ENCODE measurements at places on chromosomes 7 and 10.

- DNase-seq = no peak
These were observed 104.3 kb downstream of the UBE2H start for GRCh38 chr7:129848436-129848835.

DNA sequence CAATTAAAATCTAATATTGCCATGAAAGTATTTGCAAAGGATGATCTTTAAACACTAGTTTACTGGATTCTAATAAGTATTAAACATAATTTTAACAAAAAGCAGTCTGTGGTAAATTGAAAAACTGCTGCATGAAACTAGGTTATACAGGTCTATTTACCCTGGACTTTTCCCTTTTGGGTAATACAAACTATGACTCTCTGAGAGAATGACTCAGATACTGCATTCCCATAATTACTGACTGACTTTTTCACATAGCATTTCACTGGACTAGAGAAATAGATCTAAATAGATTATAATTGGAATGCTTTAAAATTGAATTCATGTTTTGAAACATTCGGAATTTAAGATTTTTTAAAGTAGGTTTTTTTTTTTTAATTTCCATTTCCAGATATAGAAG, 395.7 kb downstream of the THSD7A start:
- no peak for DNase-seq

GRCh38 chr10:34491678-34492077, 323.4 kb downstream of the PARD3 start:
- DNase-seq = no peak

- no peak for DNase-seq
These were observed 699 bp downstream of the CLIP2 start for GRCh38 chr7:74289659-74290552.

GRCh38 chr7:38429057-38429456, 155.6 kb upstream of the TARP start:
- no peak for DNase-seq

GRCh38 chr7:77753173-77753572, 45.1 kb downstream of the TMEM60 start:
- DNase-seq = no peak

DNA sequence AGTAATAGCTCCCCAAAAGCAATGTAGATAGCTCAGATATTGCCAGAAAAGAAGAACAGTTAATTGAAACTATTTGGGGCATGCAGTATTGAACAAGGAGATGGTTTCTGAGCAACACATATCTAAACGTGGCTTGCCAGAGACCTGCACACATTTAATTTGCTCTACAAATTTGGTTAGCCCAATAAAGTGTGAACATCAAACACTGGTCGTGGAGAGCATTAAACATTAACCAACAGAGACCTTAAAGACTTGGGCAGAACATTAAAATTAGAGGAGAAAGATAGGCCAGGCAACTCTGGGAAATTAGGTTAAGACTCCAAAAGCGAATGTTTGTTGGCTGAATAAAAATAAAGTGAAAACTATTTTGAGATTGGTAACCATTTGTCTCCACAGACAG, 61.6 kb upstream of the ARID5B start:
- no peak for DNase-seq

DNA sequence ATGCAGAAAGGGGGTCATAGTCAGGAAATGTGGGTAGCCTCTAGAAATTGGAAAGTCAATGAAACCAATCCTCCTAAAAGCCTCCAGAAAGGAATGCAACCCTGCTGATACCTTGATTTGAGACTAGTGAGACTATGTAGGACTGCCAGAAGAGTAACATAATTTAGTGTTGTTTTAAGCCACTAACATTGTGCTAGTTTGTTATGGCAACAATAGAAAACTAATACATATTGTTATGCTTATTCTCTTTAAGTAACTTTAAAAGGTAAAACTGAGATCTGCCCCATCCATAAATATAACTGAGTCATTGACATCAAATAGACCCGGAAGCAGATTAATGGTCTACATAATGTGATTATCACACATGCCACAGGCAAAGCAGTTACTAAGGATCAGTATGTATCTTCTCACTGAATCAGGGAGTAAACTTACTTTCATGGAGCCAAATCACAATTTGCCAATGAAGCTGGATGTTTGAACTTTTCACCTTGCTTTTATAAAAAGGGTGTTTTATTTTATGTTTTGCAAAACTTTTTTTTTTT, 146.4 kb upstream of the TMEM106B start:
- no peak for DNase-seq

GRCh38 chr10:77045085-77045484, 592.5 kb downstream of the KCNMA1 start:
- no peak for DNase-seq

- DNase-seq = no peak
These were observed 12.8 kb upstream of the DNAAF5 start for GRCh38 chr7:713488-714230.

- no peak for DNase-seq
These were observed 192.4 kb downstream of the SDK1 start for GRCh38 chr7:3493499-3493898.

GRCh38 chr10:110613341-110613995, 30.7 kb upstream of the RBM20 start:
- DNase-seq = no peak

DNA sequence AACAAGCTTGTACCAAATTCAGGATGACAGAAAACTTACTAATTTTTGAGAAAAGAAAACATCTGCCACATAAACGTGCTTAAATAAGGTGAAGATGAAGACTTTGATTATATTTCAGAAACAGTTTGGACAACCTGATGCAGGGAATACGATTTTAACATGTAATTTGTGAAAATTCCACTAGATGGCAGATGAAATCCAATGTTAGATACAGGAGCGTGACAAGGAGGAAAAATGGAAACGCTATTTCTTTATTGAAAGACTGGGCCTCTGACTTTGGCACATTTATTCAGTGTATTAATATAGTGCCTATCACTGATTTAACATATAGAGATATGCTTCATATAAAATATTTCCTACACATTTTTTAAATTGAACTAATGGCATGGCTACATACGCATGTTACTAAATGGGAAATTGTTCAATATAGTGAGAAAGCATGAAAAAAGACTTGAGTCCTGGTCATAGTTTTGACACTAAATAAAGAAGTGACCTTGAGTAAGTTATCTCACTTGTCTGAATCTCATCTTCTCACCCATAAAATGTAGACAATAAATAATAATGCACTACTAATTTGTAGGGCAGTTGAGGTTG, 60.7 kb downstream of the CD36 start:
- no peak for DNase-seq

DNA sequence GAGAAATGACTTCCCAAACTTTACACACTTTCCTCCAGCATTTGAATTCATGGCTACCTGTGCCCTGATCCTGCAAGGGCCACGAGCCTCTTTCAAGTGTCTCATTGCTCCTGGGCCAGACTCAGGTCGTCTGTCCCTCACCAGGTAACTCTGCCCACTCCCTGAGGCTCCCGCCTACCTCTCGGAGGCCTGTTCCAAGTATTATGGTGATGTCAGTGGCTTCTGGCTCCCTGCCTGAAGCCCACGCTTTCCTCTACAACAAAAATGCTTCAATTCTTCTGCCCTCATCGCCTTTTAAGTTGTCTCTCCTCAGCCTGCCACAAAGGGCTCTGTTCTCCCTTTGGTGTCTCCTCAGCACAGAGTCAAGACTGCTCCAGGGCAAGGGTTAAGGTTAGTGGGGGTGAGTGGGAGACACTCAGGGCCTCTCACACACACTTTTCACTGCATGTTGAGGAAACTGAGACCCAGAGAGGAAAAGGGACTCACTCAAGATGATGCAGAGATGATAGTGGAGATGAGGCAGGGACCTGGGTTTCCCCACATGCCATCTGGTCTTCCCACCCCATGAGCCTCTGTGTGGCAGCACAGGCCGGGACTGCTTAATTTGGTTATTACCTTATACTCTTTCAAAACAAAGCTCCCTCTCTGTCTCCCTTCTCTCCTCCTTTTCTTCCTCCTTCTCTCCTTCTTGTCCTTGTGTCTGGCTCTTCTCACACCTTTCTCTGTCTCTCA, 28.3 kb upstream of the EGR2 start:
- DNase-seq = no peak

DNA sequence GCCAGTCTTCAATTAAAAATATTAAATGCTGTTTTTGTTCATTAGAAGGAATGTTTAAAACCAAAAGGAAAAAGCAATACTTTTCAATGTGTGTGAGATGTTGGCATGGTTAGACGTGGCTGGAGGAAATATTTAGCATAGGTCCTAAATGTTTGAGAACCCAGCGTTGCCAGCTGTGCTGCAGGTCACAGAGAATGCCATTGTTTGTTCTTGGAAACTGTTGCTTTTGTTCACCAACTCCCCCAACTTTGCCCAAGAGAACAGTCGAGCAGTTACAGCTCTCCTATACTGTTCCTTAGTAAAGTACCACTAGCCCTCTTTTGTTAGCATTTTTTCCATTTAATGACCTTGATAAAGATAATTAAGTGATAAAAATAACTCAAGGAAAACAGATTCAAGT, 44.5 kb upstream of the ELMO1 start:
- DNase-seq = no peak

DNA sequence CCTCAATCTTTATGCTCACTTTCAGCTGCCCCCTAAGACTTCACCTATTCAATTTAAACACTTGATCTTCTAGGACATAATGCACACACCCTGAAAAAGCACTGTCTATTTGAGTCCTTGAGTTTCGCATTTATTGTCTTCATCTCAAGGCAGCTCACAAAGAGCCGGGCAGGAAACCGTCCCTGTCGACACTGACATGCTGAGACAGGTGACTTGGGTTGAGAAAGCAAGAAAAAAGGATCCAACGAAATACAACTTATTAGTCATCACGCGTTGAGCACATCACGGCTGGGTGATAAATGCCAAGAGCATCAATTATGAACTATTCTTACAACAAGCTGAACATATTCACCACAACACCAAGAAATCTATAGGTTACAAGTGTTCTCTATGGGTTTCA, 91.1 kb downstream of the CALN1 start:
- no peak for DNase-seq

GRCh38 chr7:148747274-148747673, 48.6 kb downstream of the CUL1 start:
- no peak for DNase-seq

GRCh38 chr7:88540012-88540411, 219.5 kb upstream of the ZNF804B start:
- no peak for DNase-seq

DNA sequence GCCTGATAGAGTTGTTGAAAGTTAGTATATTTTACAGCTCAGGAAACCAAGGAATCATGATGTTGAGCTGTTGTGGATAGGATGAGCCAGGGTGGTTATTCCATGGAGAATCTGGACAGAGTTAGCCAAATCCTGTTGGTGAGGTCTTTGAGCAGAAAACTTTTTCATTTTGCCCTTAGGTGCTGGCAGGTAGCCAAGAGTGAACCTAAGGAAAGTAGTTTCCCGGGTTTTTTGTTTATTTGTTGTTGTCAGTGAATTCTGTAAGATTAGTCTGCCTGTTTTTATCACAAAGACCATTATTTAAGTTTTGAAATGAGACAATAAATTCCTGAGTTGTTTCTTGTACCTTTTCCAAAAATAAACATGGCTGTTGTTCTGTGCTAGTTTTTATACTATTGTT, 61.0 kb downstream of the GALNT11 start:
- no peak for DNase-seq

DNA sequence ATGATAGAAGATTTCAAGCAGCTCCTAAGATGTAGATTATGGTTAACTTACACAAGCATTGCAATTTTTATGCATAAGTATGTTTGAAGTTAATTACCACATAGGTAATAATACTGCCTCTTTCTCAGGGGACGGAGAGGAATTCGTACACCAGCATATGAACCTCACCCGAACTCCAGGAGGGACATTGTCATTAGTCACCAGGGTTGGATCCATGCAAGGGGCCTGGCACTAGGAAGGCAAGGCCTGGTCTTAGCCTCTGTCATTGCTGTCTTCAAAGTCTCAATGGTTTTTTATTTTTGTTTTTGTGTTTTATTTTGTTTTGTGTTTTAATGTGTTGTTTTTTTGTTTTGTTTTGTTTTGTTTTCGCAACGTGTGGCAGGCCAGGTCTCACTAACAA, 145.6 kb upstream of the PPP2R2D start:
- no peak for DNase-seq

GRCh38 chr7:140230861-140231770, 54.3 kb upstream of the KDM7A start:
- peak; percentile 40 for DNase-seq

DNA sequence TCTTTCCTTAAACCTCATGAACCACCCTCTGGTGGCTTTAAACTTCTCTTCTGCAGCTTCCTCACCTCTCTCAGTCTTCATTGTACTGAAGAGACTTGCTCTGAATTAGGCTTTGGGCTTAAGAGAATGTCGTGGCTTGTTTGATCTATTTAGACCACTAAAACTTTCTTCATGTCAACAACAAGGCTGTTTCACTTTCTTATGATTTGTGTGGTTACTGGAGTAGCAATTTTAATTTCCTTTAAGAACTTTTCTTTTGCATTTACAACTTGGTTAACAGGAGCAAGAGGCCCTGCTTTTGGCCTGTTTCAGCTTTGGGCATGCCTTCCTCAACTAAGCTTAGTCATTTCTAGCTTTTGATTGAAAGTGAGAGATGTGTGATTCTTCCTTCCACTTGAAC, 38.1 kb upstream of the CDHR3 start:
- no peak for DNase-seq

DNA sequence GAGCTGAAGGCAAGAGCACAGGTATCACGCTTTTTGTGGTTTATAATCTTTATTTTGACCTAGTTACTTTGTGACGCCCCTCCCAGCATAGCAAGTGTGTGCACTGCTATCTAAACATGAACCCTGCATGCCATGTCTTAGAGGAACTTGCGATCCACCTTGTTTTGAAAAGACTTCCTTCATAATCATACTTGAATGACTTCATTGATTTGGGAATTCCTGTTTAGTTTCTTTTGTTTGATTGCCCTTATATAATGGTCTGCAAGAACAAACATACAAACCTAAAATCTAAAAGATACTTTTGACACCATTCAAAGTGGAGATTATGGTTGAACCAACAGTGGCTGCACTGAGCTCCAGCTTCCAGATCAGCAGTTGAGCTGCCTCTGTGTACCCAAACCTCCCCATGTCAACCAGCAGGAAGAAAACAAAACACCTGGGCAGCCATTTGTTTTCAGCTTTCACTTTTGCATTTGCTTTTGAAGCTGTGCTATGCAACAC, 132.6 kb downstream of the CELF2 start:
- no peak for DNase-seq

DNA sequence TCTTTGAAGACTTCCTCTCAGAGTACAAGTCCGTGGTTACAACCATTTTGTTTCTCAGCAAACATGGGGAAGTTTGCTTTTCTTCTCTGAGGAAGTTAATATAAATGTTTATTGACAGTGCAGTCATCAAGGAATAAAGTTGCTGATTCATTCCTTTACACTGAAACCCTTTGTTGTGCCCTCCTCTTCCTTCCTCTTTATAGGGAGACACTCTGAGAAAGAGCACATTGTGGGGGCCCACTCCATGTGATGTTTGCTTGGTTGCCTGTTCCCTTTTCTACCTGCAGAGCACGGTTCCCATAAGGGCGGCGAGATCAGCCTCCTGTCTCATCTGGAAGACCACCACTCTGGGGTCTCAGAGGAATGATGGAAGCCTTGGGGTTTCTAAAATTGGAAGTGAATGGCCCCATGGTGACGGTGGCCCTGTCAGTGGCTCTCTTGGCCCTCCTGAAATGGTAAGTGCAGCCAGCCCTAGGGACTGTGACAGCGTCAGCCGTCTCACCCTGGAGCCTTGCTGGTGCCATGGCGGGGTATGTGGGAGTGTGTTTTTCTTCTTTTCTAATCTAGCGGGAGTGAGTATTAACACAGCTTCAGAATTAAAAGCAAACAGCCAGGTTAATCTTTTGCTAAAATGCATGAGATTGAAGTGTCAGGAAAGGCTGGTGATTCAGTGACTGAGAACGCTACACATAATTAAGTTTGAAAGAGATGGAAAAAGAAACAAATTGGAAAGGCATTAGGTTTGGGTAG, at the start of gene TBXAS1:
TBXAS1 (plus strand) TSS at position 240 of the 750 bp plus-strand sequence; CDS start at position 367, 127 bp downstream.
- no peak for DNase-seq

All from activated CD8-positive, alpha-beta memory T cell treated with anti-CD3 and anti-CD28 coated beads for 48 hours (primary cell).